ENCODE measurements at places on chromosomes 7 and 10.
A peak's percentile ranks its signal among the peaks of the same experiment; 100 is the strongest.

DNA sequence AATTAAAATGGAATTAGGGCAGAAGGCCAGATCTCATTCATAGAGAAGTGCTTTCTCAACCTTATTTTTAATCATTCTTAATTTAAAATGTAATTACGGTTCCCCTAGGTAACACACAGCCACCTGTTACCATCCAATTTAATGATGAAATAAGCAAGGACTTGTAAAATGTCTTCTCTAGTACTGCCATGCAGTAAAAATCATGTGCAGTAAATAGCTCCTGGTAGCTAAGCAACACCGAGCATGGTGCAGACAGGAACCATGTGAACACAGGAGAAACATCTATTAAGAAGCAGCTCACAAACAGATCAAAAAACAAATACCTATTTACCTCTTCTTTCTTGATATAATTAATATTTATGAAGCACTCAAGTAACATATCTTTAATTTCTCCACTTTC is 15.1 kb downstream of the NCAPG2 start:
- DNase-seq, result no peak

DNA sequence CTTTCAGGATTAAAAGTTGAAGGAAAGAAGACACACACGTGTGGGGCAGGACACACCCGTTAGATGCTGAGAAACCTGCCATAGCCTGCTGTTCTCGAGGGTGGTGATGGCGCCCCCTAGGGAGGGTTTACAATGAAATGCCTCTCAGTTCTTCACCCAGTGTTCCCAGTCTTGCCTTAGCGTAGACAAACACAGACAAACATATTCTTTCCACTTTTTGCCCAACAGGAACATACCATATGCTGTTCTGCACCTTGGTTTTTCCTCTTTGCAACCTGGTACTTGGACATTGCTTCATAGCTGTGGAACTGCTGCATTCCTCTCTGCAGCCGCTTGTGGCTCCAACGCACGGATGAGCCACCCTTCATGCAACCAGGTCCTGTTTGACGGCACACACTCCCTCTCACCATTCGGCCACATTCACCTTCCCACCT is 23.3 kb upstream of the HSPA12A start:
- peak; percentile 75 for DNase-seq

DNA sequence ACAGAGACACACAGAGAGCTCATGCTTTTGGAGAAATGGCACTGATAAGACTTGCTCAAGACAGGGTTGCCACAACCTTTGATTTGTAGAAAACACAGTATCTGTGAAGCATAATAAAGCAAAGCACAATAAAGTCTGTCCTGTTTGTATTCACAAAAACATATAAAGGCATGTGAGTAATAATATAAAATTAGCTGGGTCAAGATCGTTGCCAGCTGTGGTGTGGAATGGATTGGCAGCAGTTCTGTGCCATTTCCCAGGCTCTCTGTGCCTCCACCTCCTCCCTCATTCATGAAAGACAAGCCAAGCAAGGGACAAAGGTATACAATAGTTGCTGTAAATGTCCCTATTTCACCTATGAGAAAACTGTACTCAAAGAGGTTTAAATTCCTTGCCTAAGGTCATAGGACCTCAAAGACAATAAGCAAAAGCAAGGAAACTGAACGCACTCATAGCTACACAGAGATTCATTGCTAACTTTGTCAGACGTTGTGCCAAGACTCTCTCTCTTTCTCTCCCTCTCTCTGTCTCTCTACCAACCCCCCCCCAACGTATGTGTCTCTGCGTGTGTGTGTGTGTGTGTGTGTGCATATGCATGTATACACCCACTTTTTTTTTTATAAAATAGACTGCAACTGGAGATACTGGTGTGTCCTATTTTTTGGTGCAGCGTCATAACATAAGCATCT is 31.8 kb downstream of the CHST3 start:
- no peak for DNase-seq

GRCh38 chr10:42975005-42975493 is 101.8 kb upstream of the RET start:
- no peak for DNase-seq

GRCh38 chr10:96502561-96503282 is 11.0 kb downstream of the TLL2 start:
- no peak for DNase-seq

DNA sequence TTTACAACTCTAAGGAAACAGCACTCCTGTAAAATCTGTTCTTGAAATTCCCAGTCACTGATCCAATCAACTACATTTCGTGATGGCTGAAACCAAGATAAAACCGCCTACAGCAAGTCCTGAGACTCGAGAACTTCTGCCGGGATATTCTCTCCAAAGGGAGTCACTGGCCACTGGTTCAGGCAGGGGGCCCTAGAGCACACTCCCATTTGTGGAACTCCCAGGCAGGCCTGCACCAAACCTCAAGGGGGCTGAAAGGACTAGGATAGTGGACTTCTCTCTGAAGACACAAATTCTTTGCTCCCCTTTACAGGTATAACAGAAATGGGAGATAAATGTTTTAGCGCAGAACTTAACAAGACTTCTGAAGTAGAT is 16.3 kb downstream of the CYTH3 start:
- no peak for DNase-seq

GRCh38 chr7:77727936-77728701 is 31.9 kb downstream of the RSBN1L start:
- DNase-seq, result no peak

GRCh38 chr7:11130012-11130411 is 156.3 kb downstream of the PHF14 start:
- DNase-seq, result no peak

DNA sequence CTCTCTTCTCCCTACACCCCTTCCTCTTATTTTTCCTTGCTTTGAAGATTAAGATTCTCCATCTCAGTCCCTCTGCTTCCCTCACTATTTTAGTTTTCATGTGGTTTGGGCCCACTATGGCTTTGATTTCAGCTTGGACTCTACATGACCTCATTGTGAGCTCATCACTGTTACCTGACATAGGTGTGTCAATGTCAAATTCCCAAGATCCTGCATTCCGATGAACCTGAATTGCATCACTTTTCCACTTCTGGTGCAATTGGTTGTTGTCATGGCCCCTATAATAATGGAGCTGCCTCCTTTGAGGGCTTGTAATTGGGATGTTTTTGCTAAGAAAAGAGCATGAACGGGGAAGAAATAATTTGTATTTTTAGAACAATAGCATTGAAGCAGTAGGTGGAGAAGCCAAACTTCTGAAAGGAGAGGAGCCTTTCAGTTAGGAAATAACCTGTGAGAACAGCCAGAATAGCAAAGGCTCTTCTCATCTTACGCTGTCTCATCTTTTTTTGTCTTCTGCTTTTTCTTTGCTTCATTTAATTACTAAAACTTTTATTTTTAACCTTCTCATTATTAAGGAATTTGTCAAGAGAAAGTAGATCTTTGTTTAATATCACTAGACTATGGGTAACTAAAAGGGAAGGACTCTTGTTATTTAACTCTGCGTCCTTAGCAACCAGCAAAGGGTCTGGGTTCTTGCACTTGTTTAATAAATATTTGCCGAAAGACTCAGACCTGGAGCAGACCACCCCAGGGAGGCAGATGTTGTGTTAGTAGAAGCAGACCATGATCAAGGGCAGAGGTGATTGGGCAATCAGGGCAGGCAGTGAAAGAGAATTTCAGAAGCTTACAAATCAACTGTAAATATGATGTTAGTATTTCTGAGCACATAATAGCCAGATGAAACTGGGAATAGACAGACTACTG is 95.4 kb downstream of the TES start:
- DNase-seq, result no peak

DNA sequence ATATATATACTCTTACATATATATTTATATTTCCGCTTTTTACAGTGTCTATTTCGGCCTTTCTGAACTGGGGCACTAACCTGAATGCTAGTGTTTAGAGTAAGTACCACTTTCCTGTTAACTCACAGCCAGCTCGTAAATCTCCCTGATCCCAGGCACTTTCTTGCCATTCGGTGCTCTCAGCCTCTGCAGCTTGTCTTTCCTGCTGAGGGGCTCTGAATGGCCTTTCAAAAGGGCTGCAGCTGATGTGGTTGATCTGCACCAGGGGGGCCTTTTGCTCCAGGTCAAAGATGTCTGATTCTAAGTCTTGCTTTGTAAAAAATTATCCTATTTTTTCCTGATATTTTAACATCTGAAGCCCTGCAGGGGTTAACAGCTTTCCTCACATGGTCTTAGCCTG is 25.5 kb upstream of the HPS1 start:
- DNase-seq, result no peak

- no peak for DNase-seq
Observed at GRCh38 chr10:102935939-102936605, 18.0 kb downstream of the CNNM2 start.

GRCh38 chr10:12649012-12649584 is 299.8 kb downstream of the CAMK1D start:
- no peak for DNase-seq

DNA sequence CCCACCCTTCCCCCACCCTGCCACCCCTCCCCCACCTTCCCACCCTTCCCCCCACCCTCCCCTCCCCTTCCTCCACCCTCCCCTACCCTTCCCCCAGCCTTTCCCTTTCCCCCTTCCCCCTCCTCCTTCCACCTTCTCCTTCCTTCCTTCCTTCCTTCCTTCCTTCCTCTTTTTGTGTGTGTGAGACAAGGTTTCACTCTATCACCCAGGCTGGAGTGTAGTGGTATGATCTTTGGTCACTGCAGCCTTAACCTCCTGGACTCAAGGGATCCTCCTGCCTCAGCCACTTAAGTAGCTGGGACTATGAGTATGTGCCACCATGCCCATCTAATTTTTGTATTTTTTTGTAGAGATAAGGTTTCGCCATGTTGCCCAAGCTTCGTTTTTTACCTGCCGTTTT is 35.2 kb downstream of the CYP17A1 start:
- DNase-seq, result no peak

DNA sequence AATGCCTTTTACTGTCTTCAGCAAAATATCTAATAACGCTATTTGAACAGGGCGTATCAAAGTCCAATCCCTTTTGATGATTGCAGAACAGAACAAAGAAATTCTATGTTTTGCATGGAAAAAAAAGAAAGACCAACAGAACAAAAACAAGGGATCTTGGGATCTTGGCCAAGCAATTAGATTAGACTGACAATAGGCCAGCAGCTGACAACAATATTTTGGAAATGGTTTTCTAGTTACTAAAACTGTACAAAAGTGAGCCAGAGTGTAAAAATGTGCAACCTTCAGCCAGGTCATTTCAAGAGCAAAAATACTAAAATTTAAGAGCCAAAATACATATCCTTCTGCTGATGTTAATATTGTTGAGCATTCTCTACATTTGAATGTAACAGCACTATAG is 716.5 kb upstream of the KCND2 start:
- no peak for DNase-seq

DNA sequence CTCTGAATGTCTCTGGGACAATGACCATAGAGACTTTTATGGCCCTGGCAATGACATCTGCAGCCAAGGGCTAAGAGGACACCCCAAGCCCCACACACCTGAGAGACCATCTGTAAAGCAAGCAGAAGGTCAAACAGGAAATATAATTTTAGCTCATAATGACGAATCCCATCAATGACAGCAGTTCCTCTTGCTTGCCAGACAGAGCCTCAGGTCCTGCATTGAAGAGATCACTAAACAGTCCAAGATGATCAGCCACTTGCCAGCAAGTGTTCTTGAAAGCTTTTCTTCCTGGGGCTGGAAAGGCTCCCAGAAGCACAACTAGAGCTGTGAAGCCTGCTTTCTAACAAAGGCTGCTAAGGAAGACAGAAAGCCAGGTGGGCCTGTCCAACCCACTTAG is 993.7 kb upstream of the AUTS2 start:
- DNase-seq, result no peak

GRCh38 chr7:50426280-50427045 is 23.7 kb downstream of the FIGNL1 start:
- no peak for DNase-seq

GRCh38 chr7:99120501-99120900 is 23.4 kb downstream of the SMURF1 start:
- no peak for DNase-seq

DNA sequence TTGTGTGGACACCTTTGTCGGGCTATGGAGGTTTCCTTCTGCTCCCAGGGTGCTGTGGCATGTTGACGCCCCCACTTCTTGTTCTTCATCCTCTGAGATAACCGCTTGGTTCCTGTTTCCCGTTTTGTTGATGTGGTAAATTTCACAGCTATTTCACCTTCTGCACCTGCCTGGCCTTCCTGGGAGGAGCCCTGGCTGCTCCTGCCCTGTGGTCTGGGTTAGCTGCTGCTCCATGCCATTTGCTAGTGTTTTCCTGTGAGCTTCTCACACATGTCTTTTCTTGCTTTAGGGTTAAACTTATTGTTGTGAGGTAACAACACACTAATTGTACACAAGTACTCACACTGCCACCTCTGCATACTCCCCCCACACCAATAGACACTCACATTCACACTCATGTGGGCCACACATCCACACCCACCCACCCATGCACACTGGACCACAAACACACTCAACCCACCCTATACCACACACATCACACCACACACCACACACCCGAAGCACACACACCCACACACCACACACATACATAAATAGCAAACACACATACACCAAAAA is 46.5 kb upstream of the MSMB start:
- peak; percentile 71 for DNase-seq

DNA sequence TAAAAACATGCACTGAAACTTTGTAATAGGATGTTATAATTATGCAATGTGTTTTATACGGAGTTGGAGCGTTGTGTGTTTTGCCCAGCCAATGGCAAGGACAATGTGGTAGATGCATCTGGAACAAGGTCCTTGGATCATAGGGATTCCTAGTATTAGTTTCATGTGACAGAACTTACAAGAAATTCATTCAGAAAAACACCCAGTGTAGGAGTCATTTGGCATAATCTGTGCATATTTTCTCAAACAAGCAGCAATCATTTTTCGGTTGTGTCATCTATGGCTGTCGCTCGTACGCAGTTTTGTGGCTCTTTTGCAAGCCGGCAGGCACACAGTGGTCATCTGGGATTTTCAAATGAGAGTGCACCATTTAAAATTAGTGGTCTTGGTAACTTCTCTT is 19.8 kb downstream of the CREB5 start:
- no peak for DNase-seq

GRCh38 chr10:102785818-102786217 is 42.1 kb downstream of the WBP1L start:
- DNase-seq, result no peak

GRCh38 chr7:134440067-134440466 is 18.8 kb downstream of the AKR1B1 start:
- no peak for DNase-seq

DNA sequence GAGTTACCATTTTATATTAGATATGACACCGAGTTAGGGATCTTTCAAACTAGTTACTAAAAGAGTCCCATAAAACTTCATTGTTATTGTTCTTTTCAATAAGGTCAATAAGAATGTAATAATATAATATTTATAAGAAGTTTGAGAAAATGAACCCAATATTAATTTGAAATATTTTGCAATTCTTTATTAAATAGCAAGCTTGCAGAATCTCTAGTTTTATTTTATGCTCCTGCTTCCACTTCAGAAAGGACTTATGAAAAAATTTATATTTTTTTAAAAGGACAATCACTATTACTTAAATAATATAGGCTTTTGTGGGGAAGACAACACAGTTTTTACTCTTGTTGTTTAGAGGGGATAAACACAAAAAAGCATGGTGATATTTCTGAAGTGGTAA is 47.9 kb downstream of the LUC7L2 start:
- DNase-seq, result no peak

All from activated effector memory CD4-positive, alpha-beta T cell treated with anti-CD3 and anti-CD28 coated beads, Interleukin-2, amount 50 U/mL, for 16 hours (primary cell).